CD4-positive, alpha-beta T cell treated with Interleukin-12 subunit alpha and Interleukin-12 subunit beta, for 1 hour (primary cell): ENCODE measurements at places on chromosomes 12 and 14.
A peak's percentile ranks its signal among the peaks of the same experiment; 100 is the strongest.

GRCh38 chr14:87952307-87953094 lies 40.5 kb downstream of the GALC start:
- DNase-seq: peak; percentile 46

DNA sequence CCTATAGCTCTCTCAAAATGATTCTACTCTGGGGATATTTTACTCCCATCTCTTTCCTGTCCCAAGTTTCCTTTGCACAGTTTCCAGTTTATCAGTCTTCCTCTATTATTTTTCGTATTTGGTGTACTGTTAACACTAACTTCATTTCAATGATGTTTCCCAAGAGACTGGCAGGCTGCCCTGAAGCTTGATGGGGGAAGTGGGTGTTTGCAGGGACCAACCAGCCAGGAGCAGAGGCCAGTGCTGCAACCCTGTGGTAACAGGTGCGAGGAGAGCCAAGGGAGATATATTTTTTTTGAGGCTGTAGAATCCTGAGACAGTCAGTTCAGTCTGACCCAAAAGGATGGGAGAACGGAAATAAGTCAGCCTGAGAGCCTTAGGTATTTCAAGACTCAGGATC lies 11.8 kb upstream of the CEBPE start:
- DNase-seq: no peak

GRCh38 chr12:67354322-67354721 lies 85.2 kb downstream of the CAND1 start:
- no peak for DNase-seq

DNA sequence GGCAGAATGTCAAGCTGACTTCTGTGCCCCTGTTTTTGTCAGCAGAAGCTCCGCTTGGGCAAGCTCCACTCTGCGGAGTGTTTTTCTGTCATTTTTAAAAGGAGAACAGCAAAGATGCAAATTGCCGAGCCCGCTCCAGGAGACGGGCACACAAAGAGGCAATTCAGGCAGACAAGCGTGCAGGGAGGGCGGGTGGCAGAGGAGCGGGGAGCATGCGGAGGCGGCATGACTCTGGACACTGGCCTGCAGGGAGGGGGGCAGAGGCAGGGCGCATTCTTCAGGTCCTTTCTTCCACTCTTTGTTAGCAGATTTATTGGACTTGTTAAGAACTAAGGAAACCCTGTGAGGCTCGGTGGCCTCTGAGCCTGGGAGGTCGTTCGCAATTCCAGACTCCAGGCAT lies 187.3 kb upstream of the RMST start:
- no peak for DNase-seq
